ENCODE measurements at places on chromosomes 12 and 14.

GRCh38 chr12:119412811-119413794 is 78.6 kb downstream of the CCDC60 start:
- DNase-seq: no peak

DNA sequence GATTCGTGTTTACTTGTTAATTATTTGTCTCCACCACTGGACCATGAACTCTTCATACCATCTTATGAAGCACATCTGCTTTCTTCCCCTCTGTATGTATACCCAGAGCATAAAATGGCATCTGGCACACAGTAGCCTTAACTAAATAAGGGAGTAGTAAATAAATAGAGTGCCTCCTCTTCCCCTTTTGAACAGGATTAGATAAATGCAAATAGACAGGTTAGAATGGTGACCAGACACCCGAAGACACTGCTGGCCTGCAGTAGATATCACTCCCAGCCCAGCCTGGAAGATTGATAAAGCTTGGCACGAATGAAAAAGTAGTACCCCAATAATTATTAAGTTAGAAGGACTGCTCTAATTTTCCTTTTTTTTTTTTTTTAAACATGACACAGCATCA is 6.9 kb downstream of the GALNT4 start:
- no peak for DNase-seq

- DNase-seq: no peak
Measured at GRCh38 chr14:43872222-43872621, 634.9 kb downstream of the FSCB start.

DNA sequence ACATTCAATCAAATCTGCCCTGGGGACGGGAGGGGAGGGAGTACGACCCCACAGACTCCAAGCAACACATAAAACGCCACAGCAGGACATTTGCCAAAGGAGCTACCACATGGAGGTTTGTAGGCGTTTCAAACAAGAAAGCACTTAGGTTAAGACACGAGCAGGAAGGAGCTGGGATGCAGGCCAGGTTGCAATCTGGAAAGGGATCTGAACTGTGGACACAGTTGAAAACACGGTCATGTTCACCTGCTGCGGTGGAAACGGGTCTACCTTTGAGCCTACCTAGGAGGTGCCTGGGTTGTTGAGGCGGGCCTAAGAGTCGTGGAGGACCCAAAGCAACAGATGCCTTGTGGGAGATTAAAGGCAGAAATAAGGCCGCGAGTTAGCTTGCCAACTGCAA is 18.4 kb downstream of the PRKAB1 start:
- DNase-seq: no peak

- no peak for DNase-seq
Measured at GRCh38 chr14:89469210-89470198, 52.5 kb upstream of the FOXN3 start.

DNA sequence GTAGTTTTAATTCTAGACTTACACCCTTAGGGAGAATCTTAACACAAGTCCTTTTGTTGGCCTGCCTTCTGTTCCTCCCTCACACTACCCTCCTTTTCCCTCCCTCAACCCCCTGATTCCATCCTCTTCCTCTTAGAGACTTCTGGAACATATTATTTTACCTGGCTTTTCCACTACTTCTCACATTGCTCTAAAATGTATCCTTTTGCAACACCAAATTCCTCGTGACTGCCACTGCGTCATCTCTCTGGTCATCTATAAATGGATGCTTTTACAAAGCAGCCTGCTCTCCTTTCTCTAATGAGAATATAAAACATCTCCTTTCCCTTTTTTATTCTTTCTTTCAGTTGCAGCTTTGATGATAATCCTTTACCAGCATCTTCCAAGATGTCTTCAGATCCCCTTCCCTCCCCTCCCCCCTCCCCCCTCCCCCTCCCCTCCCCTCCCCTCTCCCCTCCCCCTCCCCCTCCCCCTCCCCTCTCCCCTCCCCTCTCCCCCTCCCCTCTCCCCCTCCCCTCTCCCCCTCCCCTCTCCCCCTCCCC is 93.6 kb downstream of the DIP2B start:
- DNase-seq: no peak
